ENCODE measurements at places on chromosomes 4 and X.

DNA sequence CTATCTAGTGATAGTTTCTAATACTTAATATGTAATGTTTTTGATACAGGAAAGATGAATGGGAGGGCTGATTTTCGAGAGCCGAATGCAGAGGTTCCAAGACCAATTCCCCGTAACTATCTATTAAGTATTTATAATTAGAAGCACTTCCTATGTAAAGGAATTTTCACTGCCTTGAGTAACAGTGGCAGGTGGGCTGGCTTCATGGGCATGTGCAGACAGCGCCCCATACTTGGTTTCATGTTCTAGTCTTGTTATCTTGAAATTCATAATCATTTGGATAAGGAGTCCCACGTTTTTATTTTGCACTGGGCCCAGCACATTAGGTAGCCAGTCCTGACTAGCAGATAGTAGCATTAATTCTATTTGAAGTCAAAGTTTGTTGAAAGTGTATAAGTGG, 1.7 kb downstream of the OCIAD1 start:
- no peak for DNase-seq

GRCh38 chr4:182297659-182298058, 54.5 kb downstream of the TENM3 start:
- DNase-seq = no peak

- DNase-seq = no peak
Measured at GRCh38 chr4:12126474-12126873, 697.8 kb upstream of the HS3ST1 start.

DNA sequence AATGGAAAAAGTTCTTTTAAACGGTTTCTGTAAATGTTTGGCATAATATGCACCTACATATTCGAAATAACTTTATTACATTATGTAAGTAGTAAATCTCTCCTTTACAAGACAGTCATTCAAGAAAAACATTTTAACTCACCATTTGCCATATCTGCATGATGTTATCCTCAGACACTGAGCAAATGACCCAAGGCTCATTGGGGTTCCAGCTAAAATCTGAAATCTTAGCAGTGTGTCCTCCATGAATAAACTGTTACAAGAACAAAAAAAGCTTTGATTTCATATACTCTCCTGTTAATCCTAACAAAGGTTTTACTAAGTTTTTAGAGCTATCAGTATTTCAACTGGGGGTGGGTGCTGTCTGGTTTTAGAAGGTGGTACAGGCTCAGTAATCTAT, 24.5 kb downstream of the RBBP7 start:
- no peak for DNase-seq

- no peak for DNase-seq
Measured at GRCh38 chr4:120824946-120825345, 97.6 kb downstream of the PRDM5 start.

DNA sequence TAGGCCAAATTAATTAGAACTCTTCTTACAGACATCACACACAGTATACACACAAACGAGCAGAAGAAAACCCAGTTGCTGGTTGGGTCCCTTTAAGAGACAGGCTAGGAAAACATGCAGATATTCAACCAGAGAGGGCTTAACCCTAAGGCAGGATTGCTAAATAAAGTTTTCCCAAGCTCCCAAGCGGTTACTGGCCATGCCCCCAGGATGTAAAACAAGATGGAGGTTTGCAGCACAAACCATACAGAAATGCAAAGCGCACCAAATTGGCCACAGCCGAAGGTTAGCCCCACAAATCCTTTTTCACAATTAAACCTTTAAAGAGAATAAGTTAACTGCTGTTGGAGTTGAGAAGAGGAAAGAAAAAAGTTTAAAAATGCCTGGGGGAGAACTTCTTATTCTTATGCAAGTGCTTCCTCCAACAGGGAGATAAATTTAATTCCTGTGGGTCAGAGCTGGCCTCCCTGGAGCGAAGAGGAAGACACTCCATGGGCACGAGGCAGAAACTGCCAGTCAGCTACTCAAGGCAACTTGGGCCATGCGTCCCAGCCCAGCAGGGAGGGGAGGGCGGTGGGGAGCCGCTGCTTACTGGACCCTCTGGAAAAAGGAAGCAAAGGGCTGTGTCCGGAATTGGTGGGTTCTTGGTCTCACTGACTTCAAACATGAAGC, 167.6 kb upstream of the ARSJ start:
- DNase-seq = no peak

DNA sequence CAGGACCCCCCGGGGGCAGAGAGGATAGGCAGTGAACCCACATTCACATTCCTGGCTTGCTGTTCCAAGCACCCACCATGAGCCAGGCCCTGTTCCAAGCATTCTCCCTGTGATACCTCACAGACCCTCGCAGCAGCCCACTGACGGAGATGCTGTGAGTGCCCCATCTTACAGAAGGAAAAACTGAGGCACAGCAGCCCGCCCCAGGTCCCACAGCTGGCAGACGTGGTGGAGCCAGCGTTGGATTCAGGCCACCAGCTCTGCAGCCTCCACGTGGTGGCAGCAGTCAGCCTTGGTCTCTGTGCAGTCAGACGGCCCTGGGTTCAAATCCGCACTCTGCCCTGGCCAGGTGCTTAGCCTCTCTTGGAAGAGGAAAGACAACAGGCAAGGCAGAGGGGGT, 16.8 kb downstream of the MAN2B2 start:
- DNase-seq = no peak

Data from cortex of kidney (tissue), 1 donor.